NAMALWA (cell line): ENCODE measurements at places on chromosomes 6 and 20.

DNA sequence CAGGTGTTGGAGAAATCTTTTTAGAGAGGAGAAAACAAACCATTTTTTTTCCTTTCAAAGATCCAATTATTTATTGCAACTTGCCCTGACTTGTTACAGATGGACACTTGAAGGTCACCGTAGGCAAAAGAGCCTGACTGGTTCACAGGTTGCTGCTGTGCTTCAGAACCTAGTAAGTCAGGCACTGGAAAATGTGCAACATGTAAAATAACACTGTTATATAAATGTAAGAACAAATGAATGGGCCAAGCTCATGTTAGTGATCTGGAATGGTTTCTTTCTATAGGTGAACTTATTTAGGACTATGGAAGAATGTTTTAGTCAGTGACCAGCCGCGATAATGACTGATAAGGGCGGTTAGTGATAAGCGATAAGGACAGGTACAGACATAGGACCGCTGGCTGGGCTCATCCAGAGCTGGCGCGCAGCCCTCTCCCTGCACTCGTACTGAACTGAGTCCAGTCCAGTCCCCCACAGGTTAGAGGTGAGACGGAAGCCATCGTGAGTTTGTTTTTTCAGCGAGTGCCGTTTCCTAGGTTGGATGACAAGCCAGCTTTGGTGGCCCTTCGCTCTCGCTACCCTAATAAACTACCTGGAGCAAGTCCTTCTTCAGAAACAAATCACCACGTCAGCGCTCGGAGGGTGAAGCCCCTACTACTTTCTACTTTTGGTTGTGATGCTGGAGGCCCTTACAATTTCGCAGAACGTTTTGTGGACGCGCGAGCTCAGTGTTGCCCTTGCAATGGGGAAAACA, 94.4 kb upstream of the PRDM1 start:
- DNase-seq, result peak; percentile 10

DNA sequence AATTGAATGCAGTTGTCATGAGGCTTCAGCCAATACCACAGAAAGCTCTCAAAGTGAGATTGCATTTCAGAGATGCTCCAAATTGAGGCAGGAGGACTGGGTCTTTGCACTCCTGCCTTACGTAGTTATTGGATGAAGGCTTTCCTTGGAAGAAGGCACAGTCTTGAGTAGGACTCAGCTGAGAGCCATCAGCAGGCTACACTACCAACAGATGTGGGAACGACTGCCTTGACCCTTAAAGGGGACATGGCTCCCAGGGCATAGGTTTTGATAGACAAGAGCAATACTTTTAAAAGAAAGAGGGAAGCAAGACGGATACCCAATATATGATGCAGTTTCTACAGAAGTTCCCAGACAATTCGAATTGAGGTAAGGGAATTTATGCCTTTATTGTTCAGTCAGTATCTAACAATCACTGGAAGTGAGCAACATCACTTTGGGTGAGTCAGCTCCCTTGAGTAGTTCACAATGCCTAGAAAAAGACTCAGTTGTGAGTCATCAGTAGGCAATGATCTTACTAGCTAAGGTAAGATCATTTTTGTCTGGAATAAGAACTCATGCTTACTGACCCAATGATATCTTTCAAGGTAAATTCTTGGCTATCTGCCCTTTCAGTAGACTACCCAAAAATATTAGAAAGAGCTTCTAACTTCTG, 390.8 kb downstream of the GJA1 start:
- no peak for DNase-seq

DNA sequence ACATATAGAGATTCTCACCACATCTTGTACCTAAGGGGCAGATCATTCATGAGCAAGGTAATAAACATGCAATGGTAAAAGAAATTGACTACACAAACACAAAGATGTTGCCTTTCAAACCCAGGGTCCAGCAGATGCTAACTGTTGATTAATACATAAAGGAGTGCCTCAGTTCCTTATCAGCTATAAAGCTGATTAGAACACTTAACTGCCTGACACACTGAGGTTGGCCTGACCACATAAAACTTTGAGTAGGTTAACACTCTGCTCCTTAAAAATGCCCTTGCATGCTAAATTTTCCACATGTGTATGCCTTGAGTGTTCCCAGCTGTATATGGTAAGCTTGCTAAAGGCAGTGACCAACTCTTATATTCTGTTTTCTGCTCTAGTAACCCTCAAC, 14.9 kb downstream of the CRISP2 start:
- no peak for DNase-seq

- DNase-seq, result peak; percentile 39
These were observed 2.9 kb downstream of the RANBP9 start for GRCh38 chr6:13708736-13709135.

DNA sequence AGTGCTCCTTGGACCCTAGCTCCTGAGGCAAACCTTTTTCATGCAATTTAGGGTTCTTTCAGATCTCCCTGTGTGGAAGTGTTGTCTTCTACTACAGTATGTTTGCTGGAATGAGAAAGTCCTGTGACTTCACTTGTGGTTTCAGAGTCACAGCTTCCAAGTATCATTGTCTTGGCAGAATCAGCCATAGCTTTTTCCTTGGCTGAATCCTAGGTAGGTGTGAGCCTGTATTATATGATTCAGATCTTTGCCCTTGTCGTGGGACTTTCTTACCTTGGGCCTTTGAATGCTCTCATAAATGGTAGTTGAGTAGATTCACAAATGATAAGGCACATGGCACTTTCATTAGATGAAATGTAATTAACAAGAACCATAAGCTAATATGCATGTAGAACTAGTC, 16.5 kb downstream of the CARMIL1 start:
- DNase-seq, result no peak

DNA sequence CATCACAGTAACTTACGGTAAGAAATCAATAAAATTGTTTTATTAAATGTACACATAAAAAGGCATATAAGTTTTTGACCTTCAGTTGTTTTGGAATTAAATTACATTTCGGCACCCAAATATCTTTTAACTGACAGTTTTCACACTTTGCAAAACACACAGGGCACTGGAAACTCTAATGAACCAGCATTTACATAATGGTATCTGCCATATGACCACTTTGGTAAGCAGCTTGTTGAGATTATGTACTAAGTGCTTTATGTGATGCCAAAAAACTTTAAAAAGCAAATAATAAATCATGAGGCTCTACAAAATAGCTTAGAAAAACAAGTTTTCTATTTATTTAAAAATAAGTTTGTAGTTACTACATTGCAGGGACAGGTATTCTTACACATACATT, 68.2 kb downstream of the IRAK1BP1 start:
- no peak for DNase-seq

DNA sequence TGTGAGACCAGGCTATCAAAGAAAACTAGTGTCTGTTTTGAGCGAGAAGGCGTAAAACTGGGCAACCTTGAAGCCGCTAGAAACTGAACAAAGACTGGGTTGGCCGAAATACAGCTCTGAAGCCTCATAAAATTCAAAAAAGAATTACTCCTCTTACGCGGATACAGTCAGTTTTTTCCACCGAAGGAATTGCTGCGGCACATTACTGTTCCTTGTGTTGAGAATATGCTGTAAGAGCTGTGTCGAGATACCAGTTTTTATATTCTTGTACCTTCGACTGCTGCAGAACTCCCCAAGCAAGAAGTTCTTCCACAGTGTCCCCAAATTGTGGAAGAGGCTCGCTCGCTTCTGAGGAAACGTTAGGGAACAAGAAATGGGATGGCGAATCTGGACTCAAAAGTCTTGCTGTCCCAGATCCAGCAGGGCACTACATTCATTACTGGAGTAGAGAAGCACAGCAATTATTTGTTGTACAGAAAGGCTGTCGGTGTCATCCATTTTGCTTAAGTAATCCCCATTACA, 523 bp upstream of the COX7A2 start:
- DNase-seq, result no peak
